ENCODE measurements at places on chromosomes 2 and 18. TPM values are rescaled to one million over a fixed set of nuclear protein-coding genes. Genes with fewer than 3 reads are reported as not detected.

DNA sequence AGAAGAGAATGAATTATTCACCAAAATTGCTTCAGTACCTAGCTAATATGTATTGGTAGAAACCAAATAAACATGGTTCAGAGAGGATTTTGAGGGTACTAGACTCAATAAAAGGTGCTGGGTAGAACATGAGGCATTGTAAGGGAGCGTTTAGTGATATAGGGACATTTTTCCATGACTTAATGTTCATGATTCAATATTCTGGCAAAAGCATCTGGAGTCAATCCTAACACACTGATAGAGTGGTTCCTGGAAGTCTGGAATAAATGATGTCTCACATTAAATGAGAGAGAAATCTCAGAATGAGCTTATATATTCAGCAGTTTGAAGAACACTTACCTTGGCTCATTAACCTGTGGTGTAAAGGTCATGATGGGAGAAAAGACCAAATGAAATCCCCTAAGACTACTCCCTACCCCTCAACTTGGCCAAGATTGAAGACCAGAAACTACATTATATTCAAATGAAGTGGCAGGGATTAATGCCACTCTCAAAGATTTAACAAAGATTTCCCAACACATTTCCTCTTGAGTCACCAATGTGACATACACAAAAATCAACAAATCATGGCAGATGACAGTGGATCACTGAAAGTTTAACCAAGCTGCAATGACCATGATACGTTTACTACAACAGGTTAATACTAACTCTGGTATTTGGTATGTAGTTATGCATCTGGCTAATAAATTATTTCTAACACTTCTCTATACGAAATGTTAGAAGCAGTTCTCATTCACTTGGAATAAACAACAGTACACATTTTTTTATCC lies 309.5 kb downstream of the SATB2 start:
- no peak for DNase-seq

- peak; percentile 70 for DNase-seq
Measured at GRCh38 chr18:79507546-79508480, 112.1 kb downstream of the NFATC1 start.

- no peak for DNase-seq
Measured at GRCh38 chr2:230439590-230439989, 23.6 kb downstream of the SP100 start.

DNA sequence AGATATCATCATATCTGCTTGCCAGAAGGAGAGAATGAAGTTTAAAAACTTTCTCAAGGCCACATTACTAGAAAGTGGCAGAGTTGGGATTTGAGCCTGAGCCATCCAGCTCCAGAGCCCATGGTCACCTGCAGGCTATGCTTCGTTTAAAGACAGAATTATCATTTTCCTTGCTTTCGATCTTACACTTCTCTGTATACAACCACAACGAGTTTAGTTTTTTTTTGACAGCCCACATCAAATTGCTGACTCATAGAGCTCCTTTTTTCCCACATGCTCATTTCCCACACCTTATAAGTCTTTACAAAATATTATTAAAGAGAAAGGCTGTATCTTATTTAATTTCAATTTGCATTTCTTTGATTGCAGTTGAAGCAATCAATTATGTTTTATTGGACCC lies 6.5 kb downstream of the PLEK start:
- no peak for DNase-seq

GRCh38 chr2:127597046-127597983 lies 48.6 kb upstream of the GPR17 start:
- DNase-seq, result no peak

Gene XPO1
- 254 TPM for total RNA-seq

DNA sequence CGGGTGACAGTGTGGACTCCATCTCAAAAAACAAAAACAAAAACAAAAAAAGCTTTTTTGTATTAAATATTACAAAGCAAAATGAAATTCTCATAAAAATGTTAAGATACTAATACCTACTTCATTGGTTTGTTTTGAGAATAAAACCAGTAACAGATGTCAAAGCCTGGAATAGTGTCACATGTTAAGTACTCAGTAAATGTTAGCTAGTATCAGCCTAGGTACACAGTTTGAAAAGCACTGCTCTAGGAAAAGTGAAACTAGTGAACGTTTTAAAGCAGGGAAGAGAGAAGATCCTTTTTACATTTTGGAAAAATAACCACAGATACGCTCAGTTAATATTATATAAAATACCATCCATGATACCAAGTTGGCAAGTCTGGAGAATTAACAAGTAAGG lies 37.1 kb upstream of the ADAM17 start:
- no peak for DNase-seq

Gene COL4A4
- 0.72 TPM for total RNA-seq

GRCh38 chr2:175227393-175227792 lies 45.9 kb upstream of the ATP5MC3 start:
- DNase-seq, result no peak

Gene BOK
- 37.8 TPM for total RNA-seq

Data from umbilical cord (tissue), 2 donors.